ENCODE measurements at places on chromosomes 13 and 19. TPM values are rescaled to one million over a fixed set of nuclear protein-coding genes. Genes with fewer than 3 reads are reported as not detected.

The CABP5 gene
- polyA plus RNA-seq = not detected

The SNRNP70 gene
- polyA plus RNA-seq = 102 TPM

The MYO16 gene
- not detected for polyA plus RNA-seq

The WDR88 gene
- 0.10 TPM for polyA plus RNA-seq

The SIGLECL1 gene
- polyA plus RNA-seq = not detected

Measured in GM23248 (cell line).